ENCODE measurements at places on chromosomes 7 and 10.

DNA sequence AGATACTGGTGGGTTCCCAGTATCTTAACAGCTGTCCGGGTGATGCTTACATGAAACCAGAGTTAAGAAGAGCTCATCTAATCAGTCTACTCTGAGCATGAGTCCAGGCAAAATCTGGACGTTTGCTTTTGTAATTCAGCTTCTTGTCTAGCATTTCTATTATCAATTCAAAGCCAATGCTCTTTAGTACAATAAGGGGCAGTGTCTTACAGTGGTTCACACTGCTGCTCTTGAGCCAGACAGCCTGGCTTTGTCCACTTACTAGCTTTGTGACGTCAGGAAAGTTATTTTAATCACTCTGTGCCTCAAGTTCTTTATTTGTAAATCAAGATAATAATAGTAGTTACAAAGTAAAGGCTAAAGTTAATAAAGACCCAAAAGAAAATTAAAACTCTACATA, 227.3 kb upstream of the TCF7L2 start:
- no peak for DNase-seq

GRCh38 chr10:111455776-111456426, 379.1 kb downstream of the ADRA2A start:
- DNase-seq = no peak

DNA sequence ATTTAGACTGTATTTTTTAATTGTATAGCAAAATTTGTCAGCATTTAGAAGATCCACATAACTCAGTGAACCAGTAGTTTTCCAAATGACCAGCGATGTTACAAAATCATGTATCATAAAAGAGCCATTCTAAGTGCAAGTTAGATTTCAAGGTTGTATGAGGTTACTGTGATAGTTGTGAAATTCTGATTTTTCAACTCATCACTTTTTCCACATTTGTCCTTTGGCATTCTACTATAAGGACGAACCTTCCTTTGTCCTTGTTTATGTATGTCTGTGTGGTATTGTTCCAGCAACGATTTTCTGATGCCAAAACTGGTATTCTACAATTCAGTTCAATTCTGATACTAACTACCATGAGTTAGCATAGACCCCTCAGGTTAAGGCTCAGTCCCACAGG, 64.2 kb downstream of the TAX1BP1 start:
- no peak for DNase-seq

GRCh38 chr10:66746246-66746645, 179.6 kb upstream of the LRRTM3 start:
- DNase-seq = no peak

- no peak for DNase-seq
These were observed at the start of gene CD36 for GRCh38 chr7:80637911-80638765. Gene CD36, plus strand, starts transcription at chr7:80638642. Its CDS starts 8,099 bp downstream, at chr7:80646741.

DNA sequence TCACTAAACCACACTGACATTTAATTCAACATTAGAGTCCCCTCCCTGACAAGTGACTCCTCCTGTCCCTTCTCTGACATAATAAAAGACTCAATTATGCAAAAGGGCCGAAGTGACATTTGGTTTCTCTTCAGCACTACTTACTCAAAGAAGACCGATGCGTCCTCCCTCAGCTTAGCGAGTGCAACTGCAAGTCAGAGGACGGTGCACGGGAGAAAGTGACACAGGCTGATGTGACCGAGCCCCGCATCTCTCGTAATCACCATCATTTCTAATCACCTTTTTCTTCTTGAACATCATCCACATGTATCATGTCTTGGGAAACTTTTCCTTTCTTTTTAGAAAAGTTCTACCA, 155.7 kb downstream of the TCERG1L start:
- no peak for DNase-seq

GRCh38 chr7:3028071-3028757, 15.5 kb downstream of the CARD11 start:
- DNase-seq = no peak

- no peak for DNase-seq
These were observed 1105.3 kb downstream of the NRG3 start for GRCh38 chr10:82980321-82980720.

DNA sequence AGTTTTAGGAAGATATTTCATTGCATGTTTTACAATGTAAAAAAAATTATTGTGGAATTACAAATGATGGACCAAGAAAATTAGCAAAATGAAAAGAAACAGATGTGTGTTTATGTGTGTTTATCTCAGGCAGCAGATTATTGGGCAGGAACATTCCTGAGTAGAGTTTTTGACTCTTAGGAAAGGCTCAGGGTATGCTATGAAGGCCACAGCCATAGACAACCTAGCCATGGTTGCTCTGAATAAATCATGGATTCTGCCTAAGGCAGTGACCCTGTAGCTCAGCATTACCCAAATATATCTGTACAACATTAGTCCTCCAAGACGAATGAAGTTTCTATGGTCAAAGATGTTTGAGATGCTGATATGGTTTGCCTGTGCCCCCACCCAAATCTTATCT, 298.3 kb downstream of the PTEN start:
- DNase-seq = no peak

DNA sequence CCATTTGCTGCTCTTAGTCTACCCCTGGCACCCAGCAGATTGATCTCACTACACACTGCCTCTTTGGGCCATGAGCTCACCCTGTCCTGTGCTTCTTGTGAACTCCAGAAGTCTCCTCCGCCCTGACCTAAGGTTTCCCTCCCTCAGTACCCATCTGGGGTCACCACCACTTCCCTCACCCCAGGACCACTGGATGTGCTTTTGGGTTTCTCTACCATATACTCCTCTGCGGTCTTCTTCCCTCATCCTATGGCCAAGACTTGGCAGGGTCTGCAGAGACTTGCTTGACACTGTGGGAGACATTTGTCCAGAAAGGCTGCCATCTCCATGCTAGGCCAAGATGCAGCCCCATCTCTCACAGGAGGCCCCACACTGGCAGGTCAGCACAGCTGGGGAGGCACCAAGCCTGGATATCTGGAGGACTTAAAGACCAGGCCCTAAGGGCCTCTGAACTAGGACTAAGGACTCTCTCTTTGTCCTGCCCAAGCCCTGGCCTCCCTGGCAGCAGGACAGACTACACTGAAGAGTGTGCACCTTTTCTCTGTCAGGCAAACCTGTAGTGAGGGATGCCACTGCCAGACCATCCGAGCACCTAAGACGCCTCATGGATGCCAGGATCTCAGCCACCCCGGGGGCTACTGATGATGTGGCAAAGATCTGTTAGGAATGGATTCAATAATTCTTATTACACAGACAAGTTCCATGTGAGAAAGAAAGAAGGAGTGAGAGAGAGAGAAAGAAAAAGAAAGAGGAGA, 134.6 kb downstream of the ZNF467 start:
- no peak for DNase-seq

Measured in neural crest cell (in vitro differentiated cells).